ENCODE measurements at places on chromosomes 2 and 18. TPM values are rescaled to one million over a fixed set of nuclear protein-coding genes. Genes with fewer than 3 reads are reported as not detected.

The FAM237A gene
- total RNA-seq: not detected

The CCDC148 gene
- under 0.01 TPM for total RNA-seq

The SERTAD2 gene
- 7.8 TPM for total RNA-seq

The REG3G gene
- total RNA-seq: not detected

The DOK1 gene
- 11.8 TPM for total RNA-seq

The SCN3A gene
- total RNA-seq: not detected

The ANKRD30B gene
- total RNA-seq: not detected

The CRYBA2 gene
- not detected for total RNA-seq

The NT5DC4 gene
- total RNA-seq: not detected

The UBXN2A gene
- total RNA-seq: 12.2 TPM

The CSRNP3 gene
- 1.0 TPM for total RNA-seq

The SH3RF3 gene
- 21.8 TPM for total RNA-seq

The GKN1 gene
- total RNA-seq: not detected

The OR6B2 gene
- not detected for total RNA-seq

The ADRA2B gene
- total RNA-seq: not detected

The LRATD1 gene
- total RNA-seq: 0.64 TPM

The GALNT14 gene
- total RNA-seq: 0.56 TPM

The MAIP1 gene
- 25.7 TPM for total RNA-seq

The PPP1R1C gene
- total RNA-seq: 0.96 TPM

The PLB1 gene
- total RNA-seq: not detected

The RND3 gene
- total RNA-seq: 63.7 TPM

The GPR45 gene
- total RNA-seq: not detected

The KCNK3 gene
- total RNA-seq: 3.9 TPM

The ORC4 gene
- total RNA-seq: 32.3 TPM

The VWA3B gene
- total RNA-seq: not detected

The PLEK gene
- not detected for total RNA-seq

The ZSWIM2 gene
- total RNA-seq: not detected

The RAB27B gene
- total RNA-seq: 7.5 TPM

The AKAIN1 gene
- not detected for total RNA-seq

The CYTIP gene
- total RNA-seq: not detected

The CTAGE1 gene
- total RNA-seq: not detected

The COL6A3 gene
- 2,045 TPM for total RNA-seq

The C2orf78 gene
- total RNA-seq: not detected

The LIPG gene
- 2.5 TPM for total RNA-seq

The TEX44 gene
- total RNA-seq: not detected

The POTEJ gene
- not detected for total RNA-seq

The EMILIN2 gene
- 12.4 TPM for total RNA-seq

The HOXD8 gene
- total RNA-seq: not detected

The NEURL3 gene
- total RNA-seq: not detected
